ENCODE measurements at places on chromosomes 13 and 19.

GRCh38 chr19:4737955-4738600, 14.4 kb upstream of the DPP9 start:
- no peak for DNase-seq

GRCh38 chr19:48970923-48971395, 5.8 kb downstream of the FTL start:
- DNase-seq = peak; percentile 68

GRCh38 chr13:66098931-66099628, 1131.1 kb downstream of the PCDH9 start:
- DNase-seq = no peak

DNA sequence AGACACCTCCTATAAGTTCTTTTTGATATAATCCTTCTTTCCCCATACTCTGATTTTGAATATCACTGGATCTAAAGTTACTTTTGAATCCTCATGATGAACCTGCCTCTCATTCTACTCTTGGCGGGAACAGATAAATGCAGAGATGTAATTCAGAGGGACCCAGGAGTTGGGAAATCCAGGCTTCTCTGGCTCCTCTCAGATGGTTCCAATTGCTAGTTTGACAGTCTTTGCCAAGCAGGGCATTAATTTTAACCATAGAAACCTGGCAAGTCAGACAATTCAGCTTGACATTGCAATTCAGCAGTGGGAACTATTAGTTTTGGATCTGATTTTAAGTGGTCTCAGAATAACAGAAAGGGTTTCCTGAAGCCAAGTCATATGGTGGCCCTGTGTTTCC, 67.3 kb upstream of the KLF12 start:
- no peak for DNase-seq

GRCh38 chr19:17719730-17720400, 585 bp downstream of the MAP1S start:
- no peak for DNase-seq
